ENCODE measurements at places on chromosomes 2 and 18.

DNA sequence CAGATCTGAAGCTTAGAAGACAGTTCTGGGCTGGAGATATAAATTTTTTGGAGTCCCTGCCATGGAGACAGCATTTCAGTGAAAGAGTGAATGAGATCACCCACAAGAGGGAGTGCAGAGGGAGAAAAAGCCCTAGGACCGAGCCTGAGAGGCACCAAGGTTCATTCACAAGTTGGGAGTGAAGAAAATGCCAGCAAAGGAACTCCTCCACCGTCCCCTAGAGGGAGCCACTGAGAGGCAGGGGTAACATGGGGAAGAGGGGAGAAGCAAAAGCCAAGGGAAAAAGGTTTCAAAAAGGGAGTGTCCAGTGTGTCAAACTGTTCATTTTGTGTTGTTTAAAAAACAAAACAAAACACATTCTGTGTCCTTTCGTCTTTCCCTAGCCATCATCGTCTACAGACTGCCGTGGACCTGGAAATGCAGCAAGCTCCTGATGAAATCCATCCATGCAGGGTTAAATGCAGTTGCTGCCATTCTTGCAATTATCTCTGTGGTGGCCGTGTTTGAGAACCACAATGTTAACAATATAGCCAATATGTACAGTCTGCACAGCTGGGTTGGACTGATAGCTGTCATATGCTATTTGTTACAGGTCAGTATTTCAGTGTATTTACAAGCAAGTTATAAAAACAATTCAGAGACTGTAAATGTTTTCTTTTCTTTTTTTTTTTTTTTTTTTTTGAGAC is 19.1 kb downstream of the CYBRD1 start:
- no peak for DNase-seq

DNA sequence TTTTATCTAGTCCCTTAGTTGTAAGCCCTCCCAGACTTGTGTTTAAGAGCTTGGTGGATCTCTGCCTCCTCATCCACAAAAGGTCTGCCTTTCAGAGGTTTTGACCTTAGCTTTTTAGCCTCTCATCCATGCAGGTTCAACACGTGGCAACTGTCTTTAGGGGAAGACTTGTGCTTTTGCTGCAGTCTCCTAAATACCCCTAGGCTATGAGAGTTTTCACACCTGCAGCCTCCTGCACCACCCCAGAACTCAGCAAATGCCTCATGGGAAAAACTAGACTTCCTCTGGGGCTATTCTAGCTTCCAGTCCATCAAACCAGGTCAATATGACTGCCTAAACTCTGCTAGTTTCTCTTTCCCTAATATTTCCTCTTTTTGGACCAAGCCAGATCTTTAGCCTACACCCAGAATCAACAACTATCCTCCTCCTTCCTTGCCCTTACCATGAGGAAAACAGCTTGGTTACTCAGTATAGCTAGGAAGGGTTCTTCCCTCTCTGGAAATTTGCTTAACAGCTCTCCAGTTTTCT is 132.3 kb upstream of the RIOK3 start:
- DNase-seq, result no peak

DNA sequence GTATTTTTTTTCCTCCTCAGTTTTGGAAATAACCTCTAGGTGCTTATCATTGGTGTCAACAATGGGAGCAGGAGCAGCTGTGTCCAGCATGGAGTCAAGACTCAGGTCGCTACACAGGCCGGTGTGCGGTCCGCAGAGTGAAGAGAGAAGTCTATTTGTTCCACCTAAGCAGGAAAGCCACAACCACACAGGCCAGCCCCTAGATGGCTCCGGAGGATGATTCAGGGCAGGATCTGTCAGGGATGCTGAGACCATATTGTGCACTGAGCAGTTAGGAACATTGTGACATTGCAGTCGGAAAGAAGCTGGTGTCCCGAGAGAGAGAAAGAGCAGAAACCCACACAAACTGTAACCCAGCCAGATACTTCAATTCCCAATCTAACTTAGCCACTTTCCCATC is 136.9 kb downstream of the GAREM1 start:
- no peak for DNase-seq

GRCh38 chr18:44601447-44601846 is 79.2 kb upstream of the SETBP1 start:
- DNase-seq, result no peak

GRCh38 chr2:160956243-160956802 is 203.9 kb upstream of the TANK start:
- DNase-seq, result no peak

- DNase-seq, result no peak
These were observed 61.3 kb downstream of the GDF7 start for GRCh38 chr2:20728114-20728758.

DNA sequence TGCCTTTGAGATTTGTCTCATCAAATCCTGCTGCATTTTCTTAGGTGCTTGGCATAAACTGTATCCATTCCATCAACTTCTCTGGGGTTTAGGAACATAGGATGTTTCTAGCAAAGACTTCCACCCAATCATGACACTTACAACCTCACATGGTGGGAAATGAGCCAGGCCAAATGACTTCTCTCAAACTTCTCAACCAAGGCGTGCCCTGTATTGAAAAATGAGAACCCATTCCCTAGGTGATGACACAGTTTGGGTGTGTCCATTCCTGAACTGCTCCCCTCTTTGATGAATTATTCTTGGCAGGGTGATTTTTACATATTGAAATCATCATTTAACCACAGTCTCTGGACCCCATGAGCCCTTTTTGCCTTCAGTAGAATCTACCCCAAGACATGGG is 161.1 kb downstream of the EN1 start:
- no peak for DNase-seq

Data from cortex of kidney (tissue), 1 donor.